Dermis microvascular lymphatic vessel endothelial cell (primary cell): ENCODE measurements at places on chromosomes 3 and 15. TPM values are rescaled to one million over a fixed set of nuclear protein-coding genes. Genes with fewer than 3 reads are reported as not detected.

GRCh38 chr15:38843051-38843501 is 278.5 kb upstream of the RASGRP1 start:
- DNase-seq = no peak

DNA sequence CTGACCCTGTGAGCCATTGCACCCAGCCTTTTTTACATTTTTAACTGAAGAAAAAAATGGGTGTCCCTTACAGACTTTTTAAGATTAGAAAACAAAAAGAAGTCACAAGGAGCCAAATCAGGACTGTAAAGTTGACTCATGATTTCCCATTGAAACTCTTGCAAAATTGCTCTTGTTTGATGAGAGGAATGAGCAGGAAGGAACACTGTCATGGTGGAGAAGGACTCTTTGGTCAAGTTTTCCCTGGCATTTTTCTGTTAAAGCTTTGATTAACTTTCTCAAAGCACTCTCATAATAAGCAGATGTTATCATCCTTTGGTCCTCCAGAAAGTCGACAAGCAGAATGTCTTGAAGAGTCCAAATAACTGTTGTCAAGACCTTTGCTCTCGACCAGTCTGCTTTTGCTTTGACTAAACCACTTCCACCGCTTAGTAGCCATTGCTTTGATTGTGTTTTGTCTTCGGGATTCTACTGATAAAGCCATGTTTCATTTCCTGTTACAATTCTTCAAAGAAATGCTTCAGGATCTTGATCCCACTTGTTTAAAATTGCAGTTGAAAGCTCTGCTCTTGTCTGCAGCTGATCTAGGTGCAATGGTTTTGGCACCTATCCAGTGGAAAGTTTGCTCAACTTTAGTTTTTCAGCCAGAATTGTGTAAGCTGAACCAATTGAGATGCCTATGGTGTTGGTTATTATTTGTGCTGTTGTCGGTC is 369.4 kb downstream of the MAGI1 start:
- peak; percentile 66 for DNase-seq

ANKRD34C gene
- total RNA-seq = not detected in 2 replicates

- DNase-seq = peak; percentile 20
These were observed 23.4 kb downstream of the NCEH1 start for GRCh38 chr3:172687501-172687900.
